ENCODE measurements at places on chromosomes 6 and 20.
A peak's percentile ranks its signal among the peaks of the same experiment; 100 is the strongest.

DNA sequence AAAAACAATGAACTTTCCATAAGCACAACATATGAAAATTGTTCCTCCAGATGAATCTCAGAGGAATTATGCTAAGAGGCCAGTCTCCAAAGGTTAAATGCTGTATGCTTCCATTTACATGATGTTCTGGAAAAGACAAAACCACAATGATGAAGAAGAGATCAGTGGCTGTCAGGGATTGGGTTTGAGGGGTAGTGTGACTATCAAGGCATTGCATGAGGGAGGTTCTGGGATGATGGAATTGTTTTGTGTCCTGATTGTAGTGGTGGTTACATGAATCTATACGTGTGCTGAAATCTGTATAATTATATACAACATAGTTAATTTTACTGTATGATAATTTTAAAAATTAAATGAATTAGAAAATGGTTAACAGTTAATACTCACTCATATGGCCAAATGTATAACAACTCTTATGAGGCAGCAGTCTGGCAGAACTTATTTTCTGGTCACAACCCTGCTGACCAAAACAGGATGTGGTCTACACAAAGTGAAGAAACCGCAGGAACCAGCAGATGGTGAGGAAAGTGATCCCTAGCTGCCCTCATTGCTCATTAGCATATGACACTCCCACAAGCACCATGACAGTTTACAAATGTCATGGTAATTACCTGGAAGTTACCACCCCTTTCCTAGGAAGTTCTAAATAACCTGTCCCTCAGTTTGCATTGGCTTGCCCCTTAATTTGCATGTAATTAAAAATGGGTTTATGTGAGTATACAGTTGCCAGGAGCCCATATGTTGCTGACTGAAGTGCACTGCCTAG, 31.9 kb downstream of the NSFL1C start:
- peak; percentile 77 for DNase-seq

GRCh38 chr6:88650029-88650619, 313.3 kb downstream of the RNGTT start:
- DNase-seq: peak; percentile 71

GRCh38 chr20:20454850-20455627, 87.1 kb downstream of the INSM1 start:
- DNase-seq: no peak

GRCh38 chr6:5718231-5718947, 288.3 kb downstream of the NRN1 start:
- no peak for DNase-seq

DNA sequence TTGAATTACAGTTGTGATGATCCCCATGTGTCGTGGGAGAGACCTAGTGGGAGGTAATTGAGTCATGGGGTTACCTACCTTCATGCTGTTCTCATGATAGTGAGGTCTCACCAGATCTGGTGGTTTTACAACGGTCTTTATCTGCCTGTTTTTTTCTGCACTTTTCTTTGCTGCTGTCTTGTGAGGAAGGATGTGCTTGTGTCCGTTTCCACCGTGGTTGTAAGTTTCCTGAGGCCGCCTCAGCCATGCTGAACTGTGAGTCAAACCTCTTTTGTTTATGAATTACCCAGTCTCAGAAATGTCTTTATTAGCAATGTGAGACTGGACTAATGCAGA, 6.5 kb upstream of the RANBP9 start:
- no peak for DNase-seq

GRCh38 chr6:118685823-118686449, 34.5 kb upstream of the CEP85L start:
- no peak for DNase-seq

DNA sequence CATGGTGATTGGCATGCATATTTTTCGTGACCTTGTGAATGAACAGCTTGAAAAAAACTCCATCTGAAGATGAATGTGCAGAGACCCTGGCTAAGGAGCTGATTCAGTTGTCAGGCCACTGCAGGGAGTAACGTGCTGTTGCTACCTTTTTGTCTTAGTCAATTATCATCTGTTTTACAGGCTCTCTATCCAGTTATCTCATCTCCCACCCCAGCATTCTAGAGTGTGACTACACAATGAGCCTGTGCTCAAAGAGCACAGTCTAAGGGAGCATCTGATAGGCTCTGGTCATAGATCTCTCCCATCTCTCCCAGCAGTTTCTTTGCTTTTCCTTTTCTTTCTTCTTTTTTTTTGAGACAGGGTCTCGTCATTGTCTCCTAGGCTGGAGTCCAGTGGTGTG, 45.5 kb downstream of the NDRG3 start:
- DNase-seq: no peak

- DNase-seq: peak; percentile 21
Observed at GRCh38 chr6:42279144-42279781, 61.6 kb upstream of the MRPS10 start.

GRCh38 chr20:53034899-53035298, 62.7 kb downstream of the TSHZ2 start:
- DNase-seq: no peak

DNA sequence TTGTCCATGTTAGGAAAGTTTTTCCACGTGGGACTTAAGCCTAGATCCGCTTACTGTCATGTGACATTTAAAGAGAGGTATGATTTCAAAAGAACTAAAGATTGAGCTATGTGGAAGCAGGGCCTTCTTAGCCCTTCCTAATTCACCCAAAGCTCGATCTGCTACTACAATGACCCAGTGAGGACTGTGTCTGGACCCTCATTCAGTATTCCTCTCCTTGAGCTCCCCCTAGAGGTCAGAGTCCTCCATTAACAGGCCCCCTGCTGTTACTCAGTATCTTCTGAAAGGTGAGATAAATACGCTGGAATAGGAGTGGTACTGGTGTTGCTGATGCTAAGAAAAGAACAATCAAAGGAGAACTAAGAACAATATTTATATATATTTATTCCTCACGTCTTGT, 414.0 kb downstream of the GJA1 start:
- DNase-seq: no peak

GRCh38 chr6:14945461-14946185, 300.2 kb upstream of the JARID2 start:
- no peak for DNase-seq

GRCh38 chr6:144581812-144582537, 296.8 kb downstream of the UTRN start:
- no peak for DNase-seq

GRCh38 chr6:166470863-166471410, 88.2 kb upstream of the MPC1 start:
- no peak for DNase-seq

DNA sequence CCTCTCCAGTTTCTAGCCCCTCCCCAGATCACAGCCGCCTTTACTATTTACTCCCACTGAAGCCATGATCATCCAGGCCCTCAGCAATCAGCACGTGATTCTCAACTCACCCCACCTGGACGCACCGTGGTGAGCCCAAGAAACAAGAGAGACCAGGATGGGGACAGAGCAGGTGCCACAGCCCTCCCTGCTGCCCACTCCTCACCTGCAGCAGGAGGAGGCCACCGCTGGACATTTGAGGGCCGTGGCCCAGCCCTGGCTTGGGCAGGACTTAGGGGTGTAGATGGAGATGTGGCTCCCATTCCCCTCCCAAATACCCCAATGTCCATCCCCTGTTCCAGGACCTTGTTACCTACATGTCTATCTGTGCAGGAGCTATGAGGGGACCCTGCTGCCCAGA, 20.3 kb downstream of the HLA-F start:
- DNase-seq: no peak

- DNase-seq: no peak
Observed at GRCh38 chr6:154488802-154489437, 21.6 kb downstream of the CNKSR3 start.
